ENCODE measurements at places on chromosomes 16 and 17.

DNA sequence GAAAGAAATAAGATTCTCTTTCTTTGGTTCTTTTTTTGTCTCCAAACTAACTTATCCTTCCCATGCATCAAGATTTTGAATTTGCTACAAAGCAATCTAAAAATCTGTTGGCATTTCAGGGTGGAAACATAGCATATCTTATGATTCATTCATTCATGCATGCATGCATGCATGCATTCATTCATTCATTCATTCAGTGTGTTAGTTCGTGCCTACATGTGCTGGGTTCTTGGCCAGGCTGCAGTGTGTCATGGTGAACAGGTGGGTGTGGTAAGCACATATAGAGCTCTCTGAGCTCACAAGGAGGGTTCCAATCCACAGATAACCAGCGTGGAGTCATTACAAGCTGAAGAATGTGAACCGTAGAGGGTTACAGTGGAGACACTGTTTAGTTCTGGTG is 410.4 kb downstream of the CPPED1 start:
- no peak for DNase-seq

- peak; percentile 16 for DNase-seq
Observed at GRCh38 chr17:64262198-64262999, 661 bp downstream of the TEX2 start.

DNA sequence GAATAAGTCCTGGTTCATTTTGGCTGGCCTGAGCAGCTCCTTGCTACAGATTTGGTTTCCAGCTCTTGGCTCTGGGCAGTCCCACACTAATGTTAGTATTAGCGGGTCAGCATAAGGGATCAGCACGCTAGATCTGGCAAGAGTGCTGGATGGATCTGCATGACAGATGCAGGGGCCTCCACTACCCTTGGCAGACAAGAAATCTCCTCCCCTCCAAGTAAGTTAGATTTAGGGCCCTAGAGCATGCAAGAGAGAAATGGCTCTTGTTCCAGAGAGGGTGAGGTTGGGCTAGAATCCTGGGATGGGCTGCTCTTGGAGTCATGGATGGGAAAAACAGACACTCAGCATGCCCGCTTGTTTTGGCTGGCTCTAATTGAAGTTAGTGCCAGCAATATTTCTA is 414.3 kb downstream of the RBFOX1 start:
- DNase-seq, result no peak

DNA sequence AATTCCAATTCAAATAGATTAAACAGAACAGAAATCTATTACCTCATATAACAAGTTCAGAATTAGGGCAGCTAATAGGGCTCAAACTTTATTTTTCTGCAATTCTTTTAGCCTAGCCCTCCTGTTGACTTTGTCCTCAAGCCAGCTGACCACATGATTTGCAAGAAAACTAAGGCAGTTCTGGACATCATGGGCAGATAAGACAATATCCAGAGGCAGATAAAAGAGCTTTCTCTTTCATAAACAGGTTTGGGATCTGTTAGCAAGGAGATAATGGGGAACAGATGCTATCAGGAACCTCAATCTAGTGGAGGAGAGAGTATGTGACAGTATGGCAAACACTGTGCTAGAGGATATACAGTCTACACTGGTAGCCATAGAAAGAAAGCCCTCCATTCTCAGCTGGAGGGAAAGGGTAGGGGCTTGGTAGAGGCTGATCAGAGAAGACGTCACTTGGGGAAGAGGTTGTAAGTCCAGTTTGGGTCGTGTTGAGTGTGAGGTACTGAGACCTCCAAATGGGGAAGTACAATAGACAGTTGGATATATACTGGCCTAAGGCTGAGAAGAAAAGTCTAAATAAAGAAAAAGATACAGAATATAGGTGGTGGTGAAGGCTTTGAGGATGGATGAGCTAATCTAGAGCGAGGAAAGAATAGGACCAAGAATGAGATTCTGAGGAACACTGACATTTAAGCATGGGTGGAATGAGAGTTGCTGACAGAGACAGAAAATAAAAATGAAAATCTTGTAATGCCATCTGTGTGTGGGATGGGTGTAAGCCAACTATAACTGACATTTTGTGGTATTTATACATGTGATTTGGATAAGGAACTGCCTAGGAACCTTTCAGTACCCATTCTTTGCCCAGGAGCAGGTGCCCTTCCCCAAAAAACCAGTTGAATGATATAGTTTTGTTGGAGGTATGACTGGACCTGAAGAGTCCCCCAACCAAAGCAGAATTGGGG is 67.4 kb downstream of the CYB561 start:
- no peak for DNase-seq

DNA sequence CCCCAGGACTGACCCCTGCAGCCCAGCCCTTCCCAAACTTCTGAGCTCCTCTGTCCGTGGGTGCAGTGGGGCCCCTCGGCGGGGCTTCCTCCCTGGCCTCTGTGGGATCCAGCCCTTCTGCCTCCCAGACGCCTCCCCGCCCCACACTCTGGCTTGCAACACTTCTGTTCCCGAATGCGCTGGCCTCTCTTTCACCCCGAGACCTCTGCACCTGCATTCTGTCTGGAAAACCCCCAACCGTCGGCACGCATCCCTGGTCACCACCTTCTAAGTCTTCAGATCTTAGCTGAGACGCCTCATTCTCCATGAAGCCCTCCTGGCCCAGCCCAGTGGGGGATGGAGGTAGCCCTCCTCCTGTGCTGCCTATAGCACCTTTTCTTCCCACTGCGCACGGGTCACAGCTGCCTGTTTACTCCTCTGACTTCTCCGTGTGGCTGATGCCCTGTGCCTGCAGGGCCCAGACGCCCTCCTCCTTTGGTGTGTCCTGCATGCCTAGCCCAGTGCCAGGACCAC is 26.4 kb downstream of the TMEM235 start:
- DNase-seq, result no peak

Measured in activated CD8-positive, alpha-beta memory T cell treated with anti-CD3 and anti-CD28 coated beads for 1 hour (primary cell).